CD4-positive, alpha-beta T cell treated with Interleukin-17A for 1 hour (primary cell): ENCODE measurements at places on chromosomes 6 and 20.

DNA sequence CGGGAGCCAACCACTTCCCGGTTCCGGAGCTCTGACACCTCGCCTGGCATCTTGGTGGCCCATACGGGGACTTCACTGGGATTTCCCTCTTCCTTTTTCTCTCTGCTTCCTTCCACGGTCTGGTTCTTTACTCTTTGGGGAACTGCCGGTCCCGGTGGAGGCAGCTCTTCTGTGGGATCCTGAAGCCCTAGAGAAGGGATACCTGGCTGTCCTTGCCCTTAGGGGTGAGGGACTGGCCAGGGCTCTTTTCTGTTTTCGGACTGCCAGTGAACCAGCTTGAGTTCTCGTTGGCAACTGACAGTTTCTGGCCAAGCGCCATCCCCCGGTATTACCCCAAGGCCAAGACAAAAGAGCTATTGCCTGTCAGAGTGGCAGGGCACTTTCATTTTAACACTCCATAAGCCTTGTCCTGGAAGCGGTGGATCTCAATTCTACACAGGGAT is 880 bp upstream of the CPXM1 start:
- no peak for DNase-seq

GRCh38 chr6:166007349-166008263 is 160.0 kb downstream of the TBXT start:
- no peak for DNase-seq

DNA sequence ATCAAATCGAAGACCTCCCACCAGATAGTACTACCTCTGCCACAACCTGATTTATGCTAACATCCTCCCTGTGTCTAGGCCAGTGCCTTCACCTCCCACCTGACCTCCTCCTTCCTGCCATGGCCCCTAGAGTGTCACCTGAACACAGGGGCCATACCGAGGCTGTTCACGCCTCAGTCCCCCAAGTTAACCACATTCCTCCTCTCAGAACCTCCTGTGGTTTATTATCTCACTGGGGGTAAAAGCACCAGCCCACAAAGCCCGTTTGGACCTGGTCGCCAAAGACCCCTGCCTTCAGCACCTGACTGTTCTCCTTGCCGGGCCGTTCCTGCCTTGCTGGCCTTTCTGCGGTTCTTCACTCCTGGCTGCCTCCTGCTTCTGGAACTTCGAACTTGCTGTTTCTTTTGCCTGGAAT is 13.7 kb downstream of the MAS1 start:
- DNase-seq: no peak

DNA sequence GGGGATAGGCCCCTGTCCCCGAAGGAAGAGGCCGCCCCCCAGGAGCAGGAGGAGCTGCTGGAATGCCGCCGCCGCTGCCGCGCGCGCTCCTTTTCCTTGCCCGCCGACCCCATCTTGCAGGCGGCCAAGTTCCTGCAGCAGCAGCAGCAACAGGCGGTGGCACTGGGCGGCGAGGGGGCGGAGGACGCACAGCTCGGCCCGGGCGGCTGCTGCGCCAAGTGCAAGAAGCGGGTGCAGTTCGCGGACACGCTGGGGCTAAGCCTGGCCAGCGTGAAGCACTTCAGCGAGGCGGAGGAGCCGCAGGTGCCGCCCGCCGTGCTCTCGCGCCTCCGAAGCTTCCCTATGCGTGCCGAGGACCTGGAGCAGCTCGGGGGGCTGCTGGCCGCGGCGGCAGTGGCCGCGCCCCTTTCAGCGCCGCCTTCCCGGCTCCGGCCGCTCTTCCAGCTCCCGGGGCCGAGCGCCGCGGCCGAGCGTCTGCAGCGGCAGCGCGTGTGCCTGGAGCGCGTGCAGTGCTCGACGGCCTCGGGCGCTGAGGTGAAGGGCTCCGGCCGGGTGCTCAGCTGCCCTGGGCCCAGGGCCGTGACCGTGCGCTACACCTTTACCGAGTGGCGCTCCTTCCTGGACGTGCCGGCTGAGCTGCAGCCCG is 630 bp downstream of the PPP1R3G start:
- DNase-seq: no peak

- no peak for DNase-seq
These were observed 125.1 kb downstream of the LRRC1 start for GRCh38 chr6:53919881-53920360.

DNA sequence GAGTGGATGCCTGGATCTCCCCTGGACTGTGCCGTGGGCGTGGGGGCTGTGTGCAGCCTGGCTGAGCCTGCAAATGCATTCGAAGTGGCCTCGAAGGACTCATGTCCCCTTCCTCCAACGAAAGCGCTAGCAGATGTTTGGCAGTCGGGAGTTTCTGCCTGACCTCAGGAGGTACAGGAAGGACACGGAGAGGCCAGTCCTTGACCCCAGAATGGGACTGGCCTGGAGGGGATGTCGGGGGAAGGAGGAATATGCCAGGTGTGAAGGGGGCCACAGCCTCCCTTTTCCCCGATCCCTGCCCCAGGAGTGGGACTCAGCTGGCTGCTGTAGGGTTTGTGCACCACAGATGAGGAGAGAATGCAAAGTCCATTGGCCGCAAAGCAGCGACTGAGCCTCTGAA is 45.6 kb downstream of the APCDD1L start:
- DNase-seq: no peak

- DNase-seq: no peak
These were observed 17.8 kb upstream of the RNF182 start for GRCh38 chr6:13907001-13907350.

DNA sequence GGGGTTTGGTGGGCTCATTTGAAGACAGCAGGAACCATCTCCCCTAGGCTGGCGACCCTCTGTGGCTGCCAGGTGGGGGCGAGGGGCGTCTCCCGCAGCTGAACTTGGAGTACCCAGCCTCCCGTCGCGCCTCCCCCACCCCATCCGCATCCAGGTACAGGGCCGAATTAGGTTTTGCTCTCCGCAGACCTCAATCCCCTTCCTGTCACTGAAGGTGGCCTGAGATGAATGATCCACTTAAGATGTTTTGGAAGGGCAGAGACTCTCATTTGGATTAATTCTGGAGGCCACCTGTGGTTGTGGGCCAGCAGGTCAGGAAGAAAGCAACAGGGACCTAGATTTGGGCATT is 493 bp downstream of the CD83 start:
- DNase-seq: no peak

- no peak for DNase-seq
These were observed 21.5 kb upstream of the MRGBP start for GRCh38 chr20:62774762-62775161.

- no peak for DNase-seq
These were observed 82.0 kb downstream of the SERAC1 start for GRCh38 chr6:158086054-158086503.

DNA sequence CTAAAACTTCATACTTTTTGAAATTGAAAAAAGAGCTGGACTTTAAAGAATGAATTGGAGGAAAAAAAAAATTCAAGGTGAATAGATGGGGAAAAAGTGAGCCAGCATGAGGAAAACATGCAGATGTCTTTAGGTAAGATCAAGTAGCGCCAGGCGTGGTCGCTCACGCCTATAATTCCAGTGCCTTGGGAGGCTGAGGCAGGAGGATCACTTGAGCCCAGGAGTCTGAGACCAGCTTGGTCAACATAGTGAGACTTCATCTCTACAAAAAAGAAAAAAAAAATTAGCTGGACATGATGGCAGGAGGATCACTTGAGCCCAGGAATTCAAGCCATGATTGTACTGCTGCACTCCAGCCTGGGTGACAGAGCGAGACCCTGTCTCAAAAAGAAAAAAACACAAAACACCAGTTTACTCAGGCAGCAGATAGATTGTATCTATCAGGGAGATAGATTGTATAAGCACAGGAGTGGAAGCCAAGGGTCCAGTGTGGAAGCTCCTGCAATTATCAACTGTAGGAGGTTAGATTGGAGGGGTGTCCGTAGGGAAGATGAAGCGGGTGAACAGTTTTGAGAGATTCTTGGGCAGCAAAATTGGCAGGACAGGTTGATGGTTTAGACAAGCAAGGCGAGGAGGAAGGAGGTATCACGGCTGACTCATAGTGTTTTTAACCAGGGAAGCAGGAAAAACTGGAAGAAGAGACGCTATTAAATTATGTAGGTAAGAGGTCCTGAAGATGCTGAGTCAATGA is 97.6 kb upstream of the ZNF217 start:
- no peak for DNase-seq

- DNase-seq: no peak
These were observed 50.0 kb downstream of the LAMA4 start for GRCh38 chr6:112204350-112204706.

DNA sequence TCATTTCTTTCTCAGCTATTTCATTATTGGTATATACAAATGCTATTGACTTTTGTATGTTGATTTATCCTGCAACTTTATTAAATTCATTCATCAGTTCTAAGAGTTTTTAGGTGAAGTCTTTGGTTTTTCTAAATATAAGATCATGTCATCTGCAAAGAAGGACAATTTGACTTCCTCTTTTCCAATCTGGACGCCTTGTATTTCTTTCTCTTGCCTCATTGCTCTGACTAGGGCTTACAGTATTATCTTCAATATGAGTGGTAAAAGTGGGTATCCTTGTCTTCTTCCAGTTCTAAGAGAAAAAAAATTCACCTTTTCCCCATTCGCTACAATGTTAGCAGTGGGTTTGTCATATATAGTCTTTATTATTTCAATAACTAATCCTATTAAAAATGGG is 38.0 kb downstream of the KIF16B start:
- no peak for DNase-seq

GRCh38 chr6:30891816-30892538 is 7.7 kb downstream of the DDR1 start:
- DNase-seq: no peak

- DNase-seq: no peak
These were observed 754.5 kb downstream of the C6orf118 start for GRCh38 chr6:164554700-164555476.

DNA sequence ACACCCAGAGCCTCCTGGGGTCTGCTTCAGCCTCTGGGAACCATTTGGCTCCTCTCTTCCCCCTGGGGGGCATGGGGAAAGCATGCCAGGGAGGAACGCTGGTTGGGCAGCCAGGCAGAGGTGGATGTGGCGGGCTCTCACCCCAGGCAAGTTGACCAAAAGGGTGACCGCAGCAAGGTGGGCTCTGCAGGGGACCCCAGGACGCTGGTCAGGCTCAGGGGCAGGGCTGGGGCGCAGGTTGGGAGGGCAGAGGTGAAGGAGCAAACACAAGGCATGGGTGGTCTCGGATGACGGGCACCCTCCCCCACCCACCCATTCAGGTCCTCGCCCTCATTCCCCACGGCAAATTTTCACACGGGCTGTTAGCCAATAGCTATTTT is 30.2 kb upstream of the MRGBP start:
- no peak for DNase-seq

DNA sequence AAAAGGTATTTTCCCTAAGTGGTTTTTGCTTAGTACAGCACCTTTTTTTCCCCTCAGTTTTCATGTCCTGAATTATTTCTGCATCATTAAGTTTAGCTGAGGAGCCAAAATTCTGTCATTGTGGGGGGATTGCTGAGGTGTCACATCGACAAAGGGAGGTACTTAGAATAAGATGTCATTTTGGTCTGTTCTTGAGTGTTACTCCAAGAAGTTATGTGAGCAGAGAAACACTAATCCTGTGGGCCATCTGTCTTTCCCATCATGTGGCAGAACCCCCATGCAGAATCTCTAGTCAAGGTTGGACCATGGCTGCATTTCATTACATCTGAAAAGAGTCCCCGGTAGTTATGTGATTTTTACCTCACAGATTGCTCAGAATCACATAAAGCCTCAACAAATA is 167.8 kb upstream of the CENPW start:
- DNase-seq: no peak

GRCh38 chr20:25022680-25023079 is 30.1 kb upstream of the APMAP start:
- no peak for DNase-seq

DNA sequence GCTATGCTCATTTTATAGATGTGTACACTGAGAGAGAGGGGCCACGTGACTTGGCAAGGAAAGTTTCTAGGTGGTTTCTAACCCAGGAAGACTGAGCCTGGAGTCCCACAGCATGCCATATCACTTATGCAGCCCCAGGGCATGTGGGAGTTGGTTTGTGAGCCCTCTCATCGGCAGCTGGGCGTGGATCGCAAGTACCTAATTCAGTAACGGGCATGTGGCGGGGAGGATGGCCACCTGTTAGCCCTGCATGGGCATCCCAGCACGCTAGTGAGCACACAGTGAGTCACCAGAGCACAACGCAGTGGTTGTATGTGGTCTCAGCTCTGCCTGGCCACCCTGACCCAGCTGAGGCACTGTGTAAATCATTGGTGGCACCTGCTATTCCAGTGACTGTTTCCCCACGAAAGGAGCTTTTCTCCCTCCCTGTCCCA is 88.3 kb downstream of the NINL start:
- no peak for DNase-seq

GRCh38 chr6:75199889-75200288 is 6.0 kb downstream of the COL12A1 start:
- DNase-seq: no peak

DNA sequence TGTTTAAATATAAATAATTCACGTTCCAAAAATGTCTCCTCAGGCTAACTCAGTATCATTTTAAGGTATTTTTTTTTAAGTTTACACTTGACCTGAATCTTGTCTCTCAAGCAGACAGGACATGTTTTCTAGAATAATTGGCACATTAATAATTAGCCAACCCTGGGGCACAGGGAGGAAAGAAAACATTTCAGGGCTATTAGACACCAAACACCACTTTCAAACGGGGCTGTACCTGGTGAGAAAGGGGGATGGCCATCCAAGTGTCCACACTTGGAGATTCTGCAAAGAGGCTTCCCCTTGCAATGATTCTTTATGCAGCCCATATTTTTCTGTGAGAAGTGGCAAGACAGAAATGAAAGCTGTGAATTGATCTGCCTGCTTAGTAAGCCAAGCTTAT is 560.8 kb downstream of the CD109 start:
- DNase-seq: no peak

- DNase-seq: no peak
These were observed 39.1 kb upstream of the SIRT5 start for GRCh38 chr6:13535306-13535705.

- DNase-seq: no peak
These were observed 48.1 kb upstream of the CTAGE9 start for GRCh38 chr6:131758920-131759319.

GRCh38 chr6:55239099-55239498 is 64.8 kb downstream of the HCRTR2 start:
- DNase-seq: no peak

GRCh38 chr20:24866008-24866407 is 83.1 kb upstream of the CST7 start:
- no peak for DNase-seq

DNA sequence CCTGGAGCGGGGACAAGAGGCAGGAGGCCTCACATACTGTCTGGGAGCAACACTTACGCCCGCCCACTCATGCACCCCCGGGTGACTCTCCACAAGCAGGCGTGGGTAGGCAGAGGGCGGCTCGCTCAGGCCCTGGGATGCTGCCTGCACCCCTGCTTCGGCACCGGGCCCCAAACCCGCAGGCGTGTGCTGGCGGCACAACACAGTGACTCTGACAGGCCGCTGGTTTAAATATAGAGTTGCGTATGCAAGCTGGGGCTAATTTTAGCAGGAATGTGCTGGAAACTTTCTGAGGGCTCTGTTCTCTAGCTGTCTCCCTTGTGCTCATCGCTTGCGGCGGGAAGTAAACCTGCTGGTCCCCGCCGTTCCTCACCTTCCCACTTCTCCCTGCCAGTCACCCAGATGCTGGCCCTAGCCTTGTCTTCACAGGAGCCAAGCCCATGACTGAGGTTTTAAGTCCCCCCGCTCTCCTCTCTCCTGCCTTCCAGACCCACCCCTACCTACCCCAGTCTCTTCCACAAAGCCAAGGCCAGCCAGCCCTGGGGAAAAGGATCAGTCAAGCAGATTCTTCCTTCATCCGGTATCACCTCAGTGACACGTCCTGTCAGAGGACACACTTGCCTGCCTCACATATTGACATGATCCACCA is 94.5 kb upstream of the FOXP4 start:
- DNase-seq: no peak
